Amygdala (tissue), 56 donors: ENCODE measurements at places on chromosomes 4 and X.

DNA sequence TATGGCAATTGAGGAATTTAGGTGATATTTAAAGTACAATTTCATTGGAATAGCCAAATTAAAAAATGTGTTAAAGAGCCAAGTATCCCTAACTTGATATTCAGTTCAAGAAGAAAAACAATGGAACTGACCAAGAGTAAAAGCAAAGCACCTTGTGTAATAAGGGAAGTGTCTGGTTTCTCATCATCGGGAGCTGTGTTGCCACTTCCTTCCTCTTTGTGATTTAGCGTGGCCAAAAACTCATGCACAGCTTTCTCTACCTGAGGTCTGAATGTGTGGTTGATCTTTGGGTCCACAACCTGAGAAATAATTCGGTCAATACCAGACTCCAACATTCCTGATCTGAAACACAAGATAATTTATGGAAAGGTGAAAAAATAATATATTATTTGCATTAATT, 12.4 kb downstream of the BOD1L1 start:
- no peak for DNase-seq

DNA sequence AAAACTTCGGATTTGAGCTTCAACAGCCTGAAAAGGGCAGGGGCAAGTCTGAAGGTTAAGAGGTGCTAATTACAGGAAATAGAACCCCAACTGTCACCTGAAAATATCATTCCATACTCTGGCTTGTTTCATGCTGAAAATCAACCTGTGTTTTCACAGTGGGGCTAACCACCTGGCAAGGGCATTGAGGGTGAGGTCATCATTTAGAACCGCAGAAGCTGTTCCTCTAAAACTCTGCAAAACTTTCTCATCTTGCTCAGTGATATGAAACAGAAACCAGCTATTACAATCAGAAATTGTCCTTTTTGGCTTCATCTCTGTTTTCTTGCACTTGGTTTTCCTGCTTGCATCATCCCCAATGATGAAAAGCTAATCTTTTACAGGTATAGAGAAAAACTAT, 247.6 kb downstream of the DCLK2 start:
- DNase-seq: no peak

DNA sequence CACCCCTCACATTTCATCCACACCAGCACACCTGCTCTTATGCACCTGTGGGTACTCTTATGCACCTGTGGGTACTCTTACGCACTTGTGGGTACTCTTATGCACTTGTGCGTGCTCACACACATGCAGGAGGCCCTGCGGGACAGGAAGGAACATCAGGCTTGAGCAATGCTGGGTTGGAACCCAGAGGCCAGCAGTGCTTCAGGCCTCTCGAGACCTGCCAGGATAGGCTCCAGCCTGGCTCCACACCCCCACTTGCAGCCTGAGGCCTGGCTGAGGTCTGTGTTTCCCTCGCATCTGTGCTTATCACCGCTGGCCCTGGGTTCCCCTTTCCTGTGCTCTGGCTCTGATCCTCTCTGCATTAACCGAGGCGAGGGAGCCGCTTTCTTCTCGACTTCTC, 34.7 kb downstream of the SORCS2 start:
- no peak for DNase-seq

DNA sequence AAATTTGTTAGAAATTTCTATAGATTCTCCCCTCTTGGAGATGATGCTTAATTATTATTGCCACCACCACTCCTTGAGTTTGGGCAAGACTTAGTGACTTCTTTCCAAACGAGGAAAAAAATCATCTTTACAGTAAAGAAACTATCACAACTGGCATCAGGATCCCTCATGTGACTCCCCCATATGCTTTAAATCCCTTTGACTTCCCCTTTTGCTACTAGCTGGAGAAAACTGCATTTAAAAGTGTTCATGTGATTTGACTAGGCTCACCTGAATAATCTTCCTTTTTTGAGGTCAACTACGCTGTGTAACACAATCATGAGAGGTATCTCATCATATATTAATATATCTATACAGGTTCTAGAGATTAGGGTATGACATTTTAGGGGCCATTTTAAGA, 30.3 kb upstream of the ENOX2 start:
- DNase-seq: no peak

- DNase-seq: no peak
These were observed 15.2 kb upstream of the CLOCK start for GRCh38 chr4:55561889-55562288.

DNA sequence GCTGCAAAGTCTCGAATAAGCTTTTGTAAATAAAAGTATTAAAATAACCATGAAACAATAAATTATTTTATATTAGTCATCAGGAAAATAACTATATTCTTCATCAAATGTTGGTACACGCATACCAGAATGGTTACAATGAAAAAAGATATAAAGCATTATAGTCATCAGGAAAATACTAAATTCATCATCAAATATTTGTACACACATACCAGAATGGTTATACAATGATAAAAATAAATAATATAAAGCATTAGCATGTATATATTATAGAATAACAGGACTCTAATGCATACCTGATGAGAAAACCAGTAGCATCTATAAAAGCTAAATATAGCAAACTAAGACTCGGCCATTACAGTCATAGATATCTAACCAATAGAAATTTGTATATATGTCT, 202.9 kb downstream of the TRAM1L1 start:
- DNase-seq: no peak

GRCh38 chr4:179331362-179331761, 1889.1 kb upstream of the AGA start:
- DNase-seq: no peak

- no peak for DNase-seq
These were observed 132.2 kb downstream of the AFAP1 start for GRCh38 chr4:7807351-7807921.

DNA sequence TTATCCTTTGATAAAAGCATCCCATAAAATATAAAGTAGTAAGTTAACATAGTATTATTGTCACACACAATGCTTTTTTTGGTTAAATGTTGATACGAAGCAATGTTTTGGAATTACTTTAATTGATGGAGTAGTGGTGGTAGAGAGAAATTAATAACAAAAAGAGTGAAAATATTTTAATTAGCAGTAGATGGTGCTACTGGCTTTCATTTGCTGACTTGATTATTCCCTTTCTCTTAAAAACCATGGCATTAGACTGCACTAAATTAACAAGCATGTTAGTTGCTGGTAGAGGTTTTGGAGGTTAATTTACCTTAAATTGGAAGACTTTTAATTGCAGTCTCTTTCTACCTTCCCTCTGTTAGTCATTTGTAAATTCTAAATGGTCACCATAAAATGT, 8.9 kb upstream of the DCK start:
- no peak for DNase-seq

- DNase-seq: no peak
These were observed 7.7 kb downstream of the HPGDS start for GRCh38 chr4:94334962-94335361.

GRCh38 chr4:185186769-185187168, 17.0 kb downstream of the CFAP97 start:
- DNase-seq: no peak

DNA sequence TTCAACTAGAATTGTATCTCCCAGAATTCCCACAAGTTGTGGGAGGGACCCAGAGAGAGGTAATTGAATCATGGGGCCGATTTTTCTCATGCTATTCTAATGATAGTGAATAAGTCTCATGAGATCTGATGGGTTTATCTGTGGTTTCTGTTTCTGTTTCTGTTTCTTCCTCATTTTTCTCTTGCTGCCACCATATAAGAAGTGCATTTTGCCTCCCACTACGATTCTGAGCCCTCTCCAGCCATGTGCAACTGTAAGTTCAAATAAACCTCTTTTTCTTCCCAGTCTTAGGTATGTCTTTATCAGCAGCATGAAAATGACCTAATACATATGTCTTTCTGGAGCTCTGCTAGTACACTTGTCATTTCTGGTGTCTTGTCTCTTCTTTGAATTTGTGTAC, 22.1 kb upstream of the OR13H1 start:
- no peak for DNase-seq

DNA sequence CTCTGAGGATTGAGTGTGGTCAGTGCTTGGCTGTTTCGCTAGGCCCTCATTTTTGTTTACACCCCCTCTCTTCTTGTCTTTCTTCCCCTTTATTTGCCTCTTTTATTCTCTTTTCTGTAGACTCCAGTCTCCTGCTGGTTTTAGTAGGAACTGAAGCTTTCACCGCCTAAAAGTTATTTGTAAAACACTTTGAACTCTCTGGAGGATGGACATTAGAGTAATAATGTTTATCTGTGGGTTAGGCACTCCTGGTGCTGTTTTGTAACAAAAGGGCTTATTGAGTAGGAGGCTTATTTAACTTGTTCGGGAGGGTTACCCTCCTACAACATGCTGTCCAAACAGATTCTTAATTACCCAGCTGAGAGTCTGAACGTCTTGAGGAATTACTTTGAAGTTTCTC, 1.6 kb upstream of the ARHGAP10 start:
- no peak for DNase-seq

- DNase-seq: peak; percentile 56
These were observed 159.7 kb upstream of the ATP6AP2 start for GRCh38 chrX:40420899-40421729.

- DNase-seq: no peak
These were observed 425.3 kb downstream of the SPRY1 start for GRCh38 chr4:123821861-123822260.

DNA sequence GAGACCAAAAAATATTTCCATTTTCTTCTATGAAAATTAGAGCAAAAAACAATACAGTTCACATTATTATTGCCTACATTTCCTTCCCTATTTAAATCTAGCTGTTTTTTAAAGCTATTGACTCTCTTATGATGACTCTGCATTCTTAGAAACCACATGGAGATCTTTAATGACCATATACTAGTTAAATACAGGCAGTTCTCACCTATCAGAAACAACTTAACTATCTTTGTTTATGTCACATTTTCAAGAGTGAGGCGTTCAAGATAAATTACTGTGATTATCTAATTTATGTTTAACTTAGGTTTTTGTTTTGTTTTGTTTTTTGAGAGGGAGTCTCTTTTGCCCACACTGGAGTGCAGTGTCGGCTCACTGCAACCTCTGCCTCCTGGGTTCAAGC, 3.0 kb downstream of the CISD2 start:
- no peak for DNase-seq

- DNase-seq: no peak
These were observed 920 bp downstream of the HTT-AS start for GRCh38 chr4:3073158-3074077.

DNA sequence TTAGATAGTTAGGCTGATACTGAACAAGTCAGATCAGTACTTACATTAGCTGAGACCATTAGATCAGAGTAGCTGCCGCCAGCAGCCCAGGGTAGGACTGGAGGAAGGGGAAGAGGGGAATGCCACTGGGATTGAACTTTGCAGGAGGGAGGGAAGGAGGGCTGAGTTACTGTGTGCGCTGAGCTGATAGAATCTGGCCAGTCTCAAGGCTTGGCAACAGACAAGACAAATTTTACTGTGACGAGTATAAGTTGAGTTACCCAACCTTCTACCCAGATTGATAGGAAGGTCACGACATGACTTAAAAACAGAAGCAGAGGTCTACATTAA, 372.1 kb downstream of the OPHN1 start:
- DNase-seq: no peak

- DNase-seq: peak; percentile 28
These were observed 729 bp upstream of the IRF2 start for GRCh38 chr4:184475096-184475461.

- DNase-seq: peak; percentile 39
These were observed 28.0 kb downstream of the SCD5 start for GRCh38 chr4:82770607-82771006.

DNA sequence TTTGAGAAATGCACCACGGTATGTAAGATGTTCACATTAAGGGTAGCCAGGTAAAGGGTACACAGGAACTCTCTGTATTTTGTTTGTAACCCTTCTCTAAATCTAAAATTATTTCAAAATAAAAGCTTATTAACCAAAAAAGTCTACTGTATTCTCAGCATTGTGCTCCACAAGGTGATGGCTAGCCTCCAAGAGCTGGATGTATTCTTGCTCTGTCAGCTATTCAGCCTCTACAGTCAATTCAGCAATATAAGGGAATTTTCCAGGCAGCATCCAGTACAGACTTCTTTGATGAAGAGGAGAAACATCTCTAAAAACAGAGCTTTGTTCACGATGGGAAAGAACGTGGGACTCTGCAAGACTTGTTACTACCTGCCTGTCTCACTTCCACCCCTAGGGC, 63.5 kb upstream of the MAOA start:
- no peak for DNase-seq

GRCh38 chrX:150759568-150760416, 66.6 kb downstream of the MTMR1 start:
- DNase-seq: no peak

DNA sequence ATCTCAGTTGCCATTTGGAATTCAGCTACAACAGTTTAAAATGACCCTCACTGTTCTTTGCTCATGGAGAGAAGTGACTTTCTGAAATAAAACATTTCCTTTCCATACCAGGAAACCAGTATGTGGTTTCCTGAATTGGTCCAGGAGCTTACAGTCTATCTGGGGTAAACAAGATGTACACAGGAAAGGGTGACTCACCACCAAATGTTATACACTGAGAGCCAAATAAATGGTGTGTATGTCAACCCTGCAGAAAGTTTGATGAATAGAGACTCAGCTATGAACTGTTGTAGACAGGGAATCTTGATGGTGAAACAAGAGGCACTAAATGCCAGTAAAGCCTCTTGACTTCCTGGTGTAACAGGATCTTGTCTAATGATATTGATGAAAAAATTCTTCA, 100.4 kb downstream of the HS6ST2 start:
- DNase-seq: no peak

DNA sequence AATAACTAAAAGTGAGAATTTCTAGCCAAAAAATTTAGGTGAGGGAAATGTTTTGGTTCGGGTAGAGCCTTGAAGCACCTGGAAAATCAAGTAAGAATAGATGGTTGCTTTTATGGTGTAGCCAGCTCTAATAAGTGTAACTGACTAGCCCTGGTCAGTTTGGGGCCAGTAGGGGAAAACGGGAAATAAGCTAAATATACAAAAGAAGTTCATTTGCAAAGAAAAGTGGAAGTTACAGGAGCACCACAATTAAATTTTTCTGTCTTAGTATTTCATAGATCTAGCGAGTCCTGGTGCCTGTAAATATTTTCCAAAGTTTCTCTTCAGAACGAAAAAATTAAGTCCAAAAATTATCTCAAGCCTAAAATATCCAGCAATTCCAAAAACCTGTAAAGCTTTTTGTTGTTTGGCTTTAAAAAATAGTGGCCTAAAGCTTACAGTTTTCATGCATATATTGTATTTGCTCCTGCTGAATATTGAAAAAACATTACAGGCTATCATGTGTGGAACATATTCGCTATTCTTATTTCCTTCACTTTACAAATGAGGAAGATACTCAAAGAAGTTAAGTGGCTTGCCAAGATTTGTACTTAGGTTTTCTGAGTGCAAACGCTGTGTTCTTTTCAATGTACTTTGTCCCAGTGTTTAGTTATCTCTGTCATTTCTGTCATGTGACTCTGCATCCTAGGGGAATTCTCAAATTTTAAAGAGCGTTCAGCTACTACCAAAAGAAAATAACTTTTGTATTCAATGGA, 7.3 kb upstream of the PTPN13 start:
- no peak for DNase-seq

DNA sequence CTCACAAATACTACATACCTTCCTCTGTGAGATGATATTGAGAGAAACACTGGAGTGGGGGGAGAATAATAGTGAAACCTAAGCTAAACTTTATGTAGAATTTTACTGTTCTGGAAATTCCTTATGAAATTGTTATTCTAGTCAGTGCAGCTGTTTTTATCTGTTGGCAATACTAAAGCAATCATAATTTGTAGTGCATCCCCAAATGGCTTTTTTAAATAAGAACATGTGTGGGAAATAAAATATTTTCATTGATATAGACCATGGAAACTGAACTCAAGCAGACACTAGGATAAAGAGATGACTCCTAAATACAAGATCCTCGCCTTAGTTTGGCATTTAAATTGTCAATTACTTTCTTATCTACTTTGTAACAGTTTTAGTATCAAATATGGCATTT, 51.1 kb downstream of the SEC24D start:
- no peak for DNase-seq
